ENCODE measurements at places on chromosomes 16 and 17.

- DNase-seq: no peak
Measured at GRCh38 chr17:63931981-63932561, at the start of gene CD79B. Gene CD79B, minus strand, starts transcription at chr17:63932331. Its CDS starts 70 bp downstream, at chr17:63932261.

GRCh38 chr16:10983159-10983558 lies 38.8 kb downstream of the CLEC16A start:
- DNase-seq: no peak

- no peak for DNase-seq
Measured at GRCh38 chr17:44775838-44776621, 17.2 kb downstream of the ADAM11 start.

GRCh38 chr16:71754652-71755051 lies 30.2 kb upstream of the PHLPP2 start:
- DNase-seq: no peak

GRCh38 chr17:76685846-76686245 lies 24.9 kb downstream of the MXRA7 start:
- peak; percentile 82 for DNase-seq

DNA sequence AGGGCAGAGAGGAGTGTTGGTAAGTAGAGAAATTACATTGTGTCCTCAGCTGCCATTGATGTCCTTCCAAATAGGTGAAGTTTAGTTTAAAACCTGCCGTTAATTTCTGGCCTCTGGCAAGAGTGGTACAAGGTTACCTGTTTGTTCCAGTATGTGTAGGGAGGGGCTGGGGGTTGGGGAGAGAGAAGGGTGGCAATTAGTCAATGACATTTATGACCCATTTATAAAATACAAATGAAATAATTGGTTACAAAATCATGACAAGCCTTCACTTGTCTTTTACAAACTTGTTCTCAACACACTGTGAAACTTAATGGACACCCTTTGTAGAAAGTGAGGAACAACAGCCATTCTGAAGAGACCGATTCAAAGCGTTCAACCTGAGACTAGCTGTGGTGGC lies 281.0 kb downstream of the FTO start:
- DNase-seq: no peak

DNA sequence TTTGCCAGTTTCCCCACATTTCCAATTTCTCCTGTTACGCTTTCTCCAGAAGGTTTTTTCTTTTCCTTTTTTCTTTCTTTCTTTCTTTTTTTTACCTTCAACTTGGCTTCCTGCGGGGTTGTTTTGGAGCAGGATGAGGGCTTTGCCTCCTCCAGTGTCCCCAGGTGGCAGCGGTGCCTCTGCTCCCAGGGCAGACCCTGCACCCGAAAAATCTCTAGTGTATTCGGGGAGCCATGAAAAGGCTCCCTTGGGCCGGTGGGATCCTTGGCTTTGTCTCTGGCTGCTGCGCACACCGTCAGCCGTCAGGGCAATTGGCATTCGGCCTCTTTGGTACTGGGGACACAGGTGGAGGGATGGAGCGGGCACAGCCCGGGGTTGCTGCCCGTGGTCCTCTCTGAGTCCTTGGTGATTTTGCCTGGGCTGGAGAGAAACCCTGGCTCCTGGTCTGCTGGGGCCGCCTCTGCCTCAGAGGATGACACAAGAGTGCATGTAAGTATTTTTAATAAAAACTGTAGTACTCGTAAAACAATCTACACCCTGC lies 846 bp downstream of the ITGB3 start:
- no peak for DNase-seq

GRCh38 chr17:15914400-15915170 lies 30.3 kb upstream of the ADORA2B start:
- no peak for DNase-seq

DNA sequence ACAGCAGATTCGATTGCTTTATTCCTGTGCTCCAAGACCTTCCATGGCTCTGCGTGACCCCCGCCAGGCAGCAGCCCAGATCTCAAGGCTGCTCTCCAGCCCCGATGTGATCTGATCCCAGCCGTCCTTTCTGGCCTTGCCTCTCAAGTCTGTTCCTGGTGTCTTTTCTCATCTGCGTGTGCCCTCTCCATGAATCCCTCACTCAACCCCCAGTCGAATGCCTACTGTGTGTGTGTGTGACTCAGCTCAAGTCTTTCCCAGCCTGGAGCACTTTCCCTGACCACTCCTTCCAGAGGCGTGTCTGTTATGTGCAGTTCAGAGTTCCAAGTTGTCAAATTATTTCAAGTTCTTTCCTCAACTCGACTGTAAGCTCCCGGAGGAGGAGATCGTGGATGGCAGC lies 64.0 kb downstream of the MRM1 start:
- DNase-seq: no peak

- DNase-seq: no peak
Measured at GRCh38 chr16:65548470-65548869, 426.6 kb upstream of the CDH11 start.

GRCh38 chr17:43573579-43574321 lies 27.6 kb upstream of the ETV4 start:
- no peak for DNase-seq

DNA sequence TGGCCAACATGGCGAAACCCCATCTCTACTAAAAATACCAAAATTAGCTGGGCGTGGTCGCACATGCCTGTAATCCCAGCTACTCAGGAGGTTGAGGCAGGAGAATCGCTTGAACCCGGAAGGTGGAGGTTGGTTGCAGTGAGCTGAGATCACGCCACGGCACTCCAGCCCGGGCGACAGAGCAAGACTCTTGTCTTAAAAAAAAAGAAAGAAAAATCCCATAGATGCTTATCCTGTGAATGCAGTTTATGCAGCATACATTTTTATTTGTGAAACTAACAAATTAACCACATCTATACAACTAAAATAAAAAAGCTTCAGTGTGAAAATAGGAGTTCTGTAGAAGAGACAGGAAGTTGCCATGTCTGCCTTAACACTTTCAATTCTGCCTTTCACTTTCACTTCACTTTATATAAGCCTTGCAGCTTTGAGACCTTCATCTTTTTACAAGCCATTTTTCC lies 7.1 kb downstream of the IGSF6 start:
- DNase-seq: no peak

DNA sequence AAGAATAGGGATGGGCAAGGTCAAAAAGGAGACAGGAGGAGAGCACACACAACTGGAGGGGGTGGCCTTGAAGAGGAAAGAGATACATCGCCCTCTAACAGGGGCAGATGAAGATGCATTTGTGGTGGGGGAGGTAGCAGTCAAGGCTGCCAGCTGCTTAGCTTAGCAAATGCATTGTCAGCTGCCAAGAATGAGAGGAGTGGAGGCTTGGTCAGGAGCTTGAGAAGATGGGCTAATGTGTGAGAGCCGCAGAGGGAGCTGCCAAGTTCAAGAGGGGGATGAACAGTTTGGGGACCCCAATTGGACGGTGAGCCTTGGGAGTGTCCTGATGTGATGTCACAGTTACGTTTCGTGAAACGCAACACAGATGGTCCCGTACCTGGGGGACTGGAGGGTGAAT lies 28.9 kb upstream of the GNA13 start:
- no peak for DNase-seq

DNA sequence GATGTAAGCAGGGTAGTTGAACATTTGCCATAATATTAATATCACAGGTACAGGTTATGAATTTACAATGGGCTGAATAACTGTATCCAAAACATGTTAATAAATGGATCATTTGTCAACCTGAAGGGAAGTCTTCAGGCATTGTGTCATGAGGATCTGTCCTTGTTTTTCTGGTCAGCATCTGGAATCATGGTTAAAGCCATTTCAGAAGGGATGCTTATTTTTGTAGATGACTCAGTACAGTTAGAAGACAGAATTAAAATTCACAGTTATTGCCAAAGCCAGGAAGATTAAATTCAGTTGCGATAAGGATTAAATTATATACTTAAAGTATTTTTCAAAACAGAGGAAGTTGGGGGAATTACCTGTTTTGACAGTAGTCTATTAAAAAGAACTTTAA lies 8.0 kb downstream of the PSMD11 start:
- no peak for DNase-seq

DNA sequence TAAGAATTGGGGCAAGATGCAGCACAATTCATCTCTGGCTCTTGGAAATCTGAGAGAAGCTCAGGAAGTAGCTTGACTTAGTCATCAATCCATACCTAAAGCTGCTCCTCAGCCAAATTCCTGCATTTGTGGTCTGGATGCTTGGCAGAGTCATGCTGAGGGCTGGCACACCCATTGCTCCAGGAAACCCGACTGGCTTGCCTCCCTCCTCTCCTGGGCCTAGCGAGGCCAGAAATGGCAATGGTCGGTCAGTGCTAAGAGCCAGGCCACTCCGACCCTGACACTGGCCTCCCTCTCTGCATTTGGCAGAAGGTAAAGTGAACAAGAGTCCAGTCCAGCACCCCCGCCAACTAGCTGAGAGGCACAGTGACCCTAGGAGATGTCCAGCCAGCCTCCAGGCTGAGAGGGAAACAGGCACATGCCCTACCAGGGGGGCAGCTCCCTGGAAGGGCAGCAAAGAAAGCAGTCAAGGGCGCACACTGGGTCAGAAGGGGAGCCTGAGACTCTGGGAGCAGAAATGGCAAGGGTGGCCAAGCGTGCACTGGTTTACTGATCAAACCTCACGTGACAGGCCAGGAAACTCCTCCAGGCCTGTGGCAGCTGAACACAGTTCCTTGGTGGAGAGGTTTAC lies 10.0 kb downstream of the POLDIP2 start:
- peak; percentile 72 for DNase-seq

GRCh38 chr17:45857977-45858708 lies 13.5 kb downstream of the SPPL2C start:
- DNase-seq: no peak

DNA sequence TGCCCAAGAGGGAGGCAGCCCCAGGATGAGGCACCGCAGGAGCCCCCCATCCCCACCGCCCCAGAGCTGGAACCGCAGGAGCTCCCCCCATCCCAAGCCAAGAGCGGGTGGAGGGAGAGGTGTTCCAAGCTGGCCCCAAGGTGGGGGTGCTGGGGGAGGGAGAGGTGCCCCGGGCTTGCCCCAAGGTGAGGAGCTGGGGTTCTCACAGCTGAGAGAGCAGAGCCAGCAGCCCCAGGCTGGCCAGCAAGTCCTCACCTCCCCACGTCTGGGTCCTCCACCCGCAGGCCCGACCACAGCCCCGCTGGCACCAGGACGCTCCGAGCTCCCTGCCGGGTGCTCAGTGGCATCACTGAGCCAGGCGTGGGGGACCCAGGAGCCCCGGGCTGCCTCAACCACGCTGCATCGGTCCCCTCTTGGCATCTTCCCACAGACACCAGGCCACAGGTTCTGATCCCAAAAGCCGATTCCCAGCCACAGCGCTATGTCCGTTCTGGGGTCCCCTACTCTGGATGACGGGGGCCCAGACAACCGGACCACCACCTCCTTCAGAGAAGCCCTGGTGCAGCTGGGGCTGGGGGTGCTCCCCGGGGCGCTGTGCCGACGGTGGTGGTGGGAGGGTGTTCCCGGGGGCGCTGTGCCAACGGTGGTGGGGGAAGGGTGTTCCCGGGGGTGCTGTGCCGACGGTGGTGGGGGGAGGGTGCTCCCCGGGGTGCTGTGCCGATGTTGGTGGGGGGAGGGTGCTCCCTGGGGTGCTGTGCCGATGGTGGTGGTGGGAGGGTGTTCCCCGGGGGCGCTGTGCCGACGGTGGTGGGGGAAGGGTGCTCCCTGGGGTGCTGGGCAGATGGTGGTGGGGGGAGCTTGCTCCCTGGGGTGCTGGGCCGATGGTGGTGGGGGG lies 15.4 kb upstream of the WDR45B start:
- no peak for DNase-seq

GRCh38 chr17:43856141-43856540 lies 9.2 kb downstream of the CD300LG start:
- DNase-seq: no peak

- no peak for DNase-seq
Measured at GRCh38 chr17:32483451-32484019, 3.3 kb upstream of the CDK5R1 start.

- DNase-seq: no peak
Measured at GRCh38 chr16:4096509-4096908, 19.7 kb downstream of the ADCY9 start.

DNA sequence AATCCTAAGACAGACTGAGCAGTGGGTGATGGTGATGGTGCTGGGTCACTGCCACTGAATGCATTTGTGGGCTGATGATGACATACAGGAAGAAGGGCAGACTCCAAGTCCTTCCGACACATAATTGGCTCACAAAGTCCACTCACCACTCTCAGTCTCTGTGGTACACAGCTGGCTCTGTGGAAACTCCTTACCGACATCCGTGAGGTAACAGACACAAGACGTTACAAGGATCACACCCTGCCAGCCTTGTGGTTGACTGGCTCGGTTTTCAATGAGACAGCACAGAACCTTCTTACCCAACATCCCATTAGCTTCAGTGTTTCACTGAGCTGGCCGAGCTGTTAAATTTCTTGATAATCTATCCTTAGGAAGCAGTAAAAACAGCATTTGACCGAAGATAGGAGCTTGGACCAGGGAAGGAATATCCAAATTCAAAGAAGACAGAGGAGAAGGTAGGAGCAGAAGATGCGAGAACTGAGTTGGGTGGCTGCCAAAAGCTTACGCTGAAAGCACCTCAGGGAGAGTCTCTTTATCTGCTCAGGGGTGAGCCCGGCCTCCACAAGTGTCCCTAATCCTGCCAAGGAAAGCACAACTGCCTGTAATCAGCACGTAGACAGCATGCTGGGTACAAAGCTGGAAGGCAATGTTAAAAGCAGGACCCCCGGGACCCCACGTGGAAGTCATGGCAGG lies 5.5 kb upstream of the MXRA7 start:
- peak; percentile 87 for DNase-seq

DNA sequence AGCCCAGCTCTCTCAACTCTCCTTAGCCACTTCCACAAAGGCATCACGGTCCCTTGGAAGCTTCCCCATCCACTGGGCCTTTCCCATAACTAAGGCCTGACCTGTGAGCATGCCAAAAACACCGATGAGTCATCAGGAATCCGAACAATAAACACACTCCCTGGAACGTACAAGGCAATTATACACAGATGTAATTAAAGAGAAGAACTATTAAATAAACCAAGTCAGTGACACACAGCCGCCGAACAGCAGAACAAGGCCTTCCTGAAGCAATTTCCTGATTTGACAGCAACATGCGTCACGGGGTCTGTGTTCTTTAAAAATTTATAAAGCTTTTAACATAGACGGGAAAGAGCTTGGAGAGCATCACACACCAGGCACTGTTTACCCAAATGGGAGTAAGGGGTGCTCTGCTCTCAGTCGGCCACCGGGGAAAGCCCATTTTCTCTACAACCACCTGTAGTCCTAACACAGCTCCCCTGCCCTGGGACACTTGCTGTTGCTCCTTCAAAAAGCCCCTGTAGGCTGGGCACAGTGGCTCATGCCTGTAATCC lies 29.4 kb downstream of the COG7 start:
- DNase-seq: peak; percentile 83

GRCh38 chr17:74917430-74917829 lies 5.6 kb downstream of the USH1G start:
- no peak for DNase-seq

DNA sequence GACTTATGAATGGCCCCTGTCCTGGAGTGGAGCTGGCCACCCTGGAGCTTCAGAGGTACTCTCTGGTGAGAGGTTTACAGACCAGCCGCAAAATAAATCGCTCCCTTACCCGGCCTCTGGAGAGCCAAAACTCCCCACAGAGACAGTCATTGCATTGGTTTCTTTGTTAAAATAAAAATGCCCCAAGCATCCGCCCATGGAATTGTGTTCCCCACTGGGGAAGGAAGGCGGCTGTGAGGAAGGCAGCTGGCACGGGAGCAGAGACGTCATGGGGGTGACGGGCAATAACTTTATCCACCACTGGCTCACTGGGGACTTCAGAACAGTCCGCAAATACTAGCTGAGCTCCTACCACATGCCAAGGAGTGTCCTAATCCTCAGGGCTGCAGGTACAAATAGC lies 266.2 kb upstream of the FOXF1 start:
- no peak for DNase-seq

Measured in cardiac septum (tissue), 1 donor.